ENCODE measurements at places on chromosomes 3 and 15.

DNA sequence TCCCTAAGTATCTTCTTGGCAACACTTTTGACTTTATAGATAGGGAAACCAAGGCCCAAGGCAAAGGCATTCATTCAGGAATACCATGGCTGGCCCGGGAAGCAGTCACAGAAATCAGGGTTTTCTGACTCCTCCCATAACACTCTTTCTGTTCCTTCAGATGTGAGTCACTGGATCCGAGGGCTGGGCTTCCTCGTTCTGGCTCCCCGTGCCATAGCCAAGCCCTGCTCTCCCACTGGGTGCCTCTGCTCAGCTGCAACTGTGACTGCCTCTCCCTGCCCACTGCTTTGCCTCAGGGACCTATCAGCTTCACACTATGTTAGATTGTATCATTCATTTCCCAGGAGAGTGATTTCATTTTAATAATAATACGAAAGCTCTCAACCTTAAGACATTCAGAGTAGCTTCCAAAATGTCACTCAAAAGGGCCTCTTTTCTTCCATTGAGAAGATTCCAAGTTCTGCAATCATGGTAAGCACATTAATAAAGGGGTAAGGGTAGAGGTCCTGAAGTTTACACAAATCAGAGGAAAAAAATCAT is 50.2 kb downstream of the GABRB3 start:
- no peak for DNase-seq

DNA sequence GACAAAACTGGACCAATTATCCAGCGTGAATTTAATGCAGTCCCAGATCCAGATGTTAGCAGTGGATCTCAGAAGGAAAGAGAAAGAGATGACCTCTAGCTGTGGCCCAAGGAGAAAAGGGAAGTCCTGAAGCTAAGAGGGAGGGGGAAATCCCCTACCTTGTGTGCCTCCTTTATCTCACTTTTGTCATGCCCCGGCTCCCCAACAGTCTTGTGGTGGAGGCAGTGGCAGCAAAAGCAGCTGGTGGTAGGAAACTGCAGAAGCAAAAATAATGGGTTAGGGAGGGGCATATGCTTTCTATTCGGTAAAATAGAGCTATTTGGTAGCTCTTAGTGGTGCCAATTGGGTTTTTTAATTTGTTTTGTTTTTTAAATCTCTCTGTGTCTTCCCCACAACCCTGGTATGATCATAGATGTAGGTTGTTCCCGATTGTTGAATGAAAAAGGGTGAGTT is 56.5 kb downstream of the MCTP2 start:
- DNase-seq = no peak

GRCh38 chr15:70699890-70700289 is 63.5 kb downstream of the UACA start:
- DNase-seq = no peak

- no peak for DNase-seq
Observed at GRCh38 chr3:72629191-72629631, 219.0 kb downstream of the SHQ1 start.

GRCh38 chr3:46915297-46915822 is 37.8 kb downstream of the PTH1R start:
- DNase-seq = no peak

- no peak for DNase-seq
Observed at GRCh38 chr15:63023351-63023945, 19.1 kb upstream of the TPM1 start.

DNA sequence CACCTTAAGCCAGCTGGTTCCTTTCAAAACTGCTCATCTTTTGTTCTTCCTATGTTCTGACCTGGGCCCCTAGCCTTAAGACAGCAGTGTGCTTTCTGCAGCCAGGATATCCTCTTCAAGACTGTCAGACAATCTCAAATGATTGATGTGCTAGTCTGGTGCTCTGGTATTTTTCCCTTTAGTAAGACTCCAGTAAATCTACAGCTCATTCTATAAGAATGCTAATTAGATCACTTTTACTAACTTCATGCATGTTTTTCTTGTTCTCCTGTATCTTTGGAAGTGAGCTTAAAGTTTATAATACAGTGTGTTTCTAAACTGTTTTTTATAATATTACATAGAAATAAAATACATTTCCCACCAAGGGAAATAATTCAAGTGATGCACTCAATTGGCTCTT is 220.9 kb upstream of the NANOGP8 start:
- DNase-seq = no peak

DNA sequence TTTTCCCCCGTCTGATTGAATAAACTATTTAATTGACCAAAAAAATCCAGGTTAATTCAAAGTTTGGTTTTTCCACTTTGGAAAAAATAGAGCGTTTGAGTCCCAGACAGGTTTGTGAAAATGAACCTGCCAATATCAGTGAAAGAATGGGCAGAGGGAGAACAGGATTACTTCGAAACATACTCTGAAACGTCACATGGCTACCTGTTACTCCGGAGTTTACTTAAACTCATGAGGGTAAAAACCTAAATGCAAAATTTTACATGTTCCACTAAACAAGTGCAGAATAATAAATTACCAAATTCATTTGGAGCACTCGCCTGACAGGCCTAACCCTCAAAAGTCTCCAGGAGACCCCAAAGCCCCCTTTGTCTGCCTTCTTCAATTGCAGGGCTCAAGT is 419.9 kb downstream of the MECOM start:
- no peak for DNase-seq

DNA sequence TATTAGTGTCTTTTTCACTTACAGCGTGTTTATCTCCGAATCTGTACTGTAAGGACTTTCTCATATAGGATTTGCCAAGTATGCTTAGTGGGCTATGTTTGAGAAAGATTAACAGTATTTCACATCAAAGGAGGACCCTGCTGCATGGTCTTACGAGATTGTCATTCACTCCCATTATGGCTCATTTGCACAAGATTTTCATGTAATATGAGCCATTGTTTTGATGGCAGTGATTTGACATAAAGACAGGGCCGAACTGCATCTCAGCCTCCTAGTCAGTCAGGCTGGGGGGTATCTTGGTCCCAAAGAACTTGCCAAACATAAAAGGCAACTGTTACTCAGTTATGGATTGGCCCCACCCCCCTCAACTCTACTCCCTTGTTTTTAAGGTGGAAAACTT is 205.9 kb downstream of the ZIC1 start:
- no peak for DNase-seq

DNA sequence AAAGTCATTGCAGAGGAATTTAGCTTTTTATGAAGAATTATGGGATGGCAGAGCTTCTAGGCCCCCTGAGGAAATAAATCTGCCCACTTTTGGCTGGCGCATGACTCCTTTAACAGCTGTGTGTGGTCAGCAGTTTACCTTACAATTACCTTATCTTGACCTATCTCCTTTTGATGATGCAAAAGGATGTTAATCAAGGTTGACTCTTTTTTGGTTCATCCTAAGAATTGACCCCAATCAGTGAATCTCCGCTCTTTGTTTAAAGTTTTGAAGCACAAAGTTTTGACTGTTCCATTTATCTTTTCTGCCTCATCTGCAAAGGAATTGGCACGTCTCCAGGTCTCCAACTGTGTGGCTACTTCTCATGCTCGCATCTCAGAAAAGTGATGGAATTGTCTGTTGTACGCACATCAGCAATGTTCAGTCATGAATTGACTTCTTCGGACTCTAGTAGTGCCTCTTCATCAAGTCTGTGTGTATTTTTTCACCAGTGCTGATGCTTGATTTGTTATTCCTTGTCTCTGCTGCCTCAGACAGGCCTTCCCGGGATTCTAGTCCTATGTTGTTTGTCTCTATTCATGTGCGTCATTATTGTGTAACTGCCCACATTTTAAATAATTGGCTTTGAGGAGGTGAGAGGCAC is 196.2 kb upstream of the CFAP20DC start:
- DNase-seq = no peak

DNA sequence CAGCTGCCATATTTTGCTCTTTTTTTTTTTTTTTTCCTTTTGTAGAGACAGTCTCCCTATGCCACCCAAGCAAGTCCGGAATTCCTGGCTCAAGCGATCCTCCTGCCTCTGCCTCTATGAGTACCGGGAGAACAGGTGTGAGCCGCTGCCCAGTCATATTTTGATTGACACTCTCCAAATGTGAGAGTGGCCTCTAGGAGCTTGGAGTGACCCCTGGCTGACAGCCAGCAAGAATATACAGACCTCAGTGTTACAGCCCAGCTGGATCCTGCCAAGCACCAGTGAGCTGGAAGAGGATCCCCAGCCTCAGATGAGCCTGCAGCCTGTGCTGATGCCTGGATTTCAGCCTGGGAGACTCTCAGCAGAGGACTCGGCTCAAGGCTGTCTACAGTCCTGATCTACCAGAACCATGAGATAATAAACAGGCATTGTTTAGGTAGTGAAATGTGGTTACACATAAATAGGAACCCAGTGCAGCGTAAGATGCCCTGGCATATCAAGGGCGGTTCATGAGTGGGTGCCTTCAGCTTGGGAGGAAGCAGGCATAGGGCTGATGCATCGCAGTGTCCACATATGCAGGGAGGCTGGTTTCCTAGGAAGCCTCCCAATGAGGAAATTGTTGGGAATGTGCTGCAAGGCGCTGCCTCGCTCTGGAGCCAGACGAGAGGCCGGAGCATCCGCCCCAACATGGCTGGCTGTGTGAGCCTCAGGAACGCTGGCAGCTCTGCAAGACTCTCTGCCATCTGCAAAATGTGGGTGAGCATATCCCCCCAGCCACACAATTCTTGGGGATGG is 38.9 kb upstream of the ATP10A start:
- DNase-seq = no peak

- no peak for DNase-seq
Observed at GRCh38 chr15:89095556-89095955, 7.3 kb downstream of the ABHD2 start.

DNA sequence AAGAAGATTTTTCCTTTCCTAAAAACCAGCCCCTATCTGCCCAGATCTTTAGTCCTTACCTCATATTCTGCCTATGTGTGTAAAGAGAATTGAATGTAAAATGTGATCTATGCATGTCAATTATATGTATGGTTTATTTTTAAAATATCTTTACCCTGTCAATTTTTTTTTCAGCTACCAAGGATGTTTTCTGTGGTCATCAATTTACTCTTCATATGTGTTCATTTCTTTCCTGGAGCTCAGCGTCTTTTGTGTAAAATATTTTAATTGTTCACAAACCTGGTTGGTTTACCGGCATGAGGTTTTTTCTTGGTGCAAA is 1.7 kb upstream of the NR2F2 start:
- no peak for DNase-seq

GRCh38 chr3:39376959-39377634 is 6.1 kb upstream of the SLC25A38 start:
- DNase-seq = no peak

DNA sequence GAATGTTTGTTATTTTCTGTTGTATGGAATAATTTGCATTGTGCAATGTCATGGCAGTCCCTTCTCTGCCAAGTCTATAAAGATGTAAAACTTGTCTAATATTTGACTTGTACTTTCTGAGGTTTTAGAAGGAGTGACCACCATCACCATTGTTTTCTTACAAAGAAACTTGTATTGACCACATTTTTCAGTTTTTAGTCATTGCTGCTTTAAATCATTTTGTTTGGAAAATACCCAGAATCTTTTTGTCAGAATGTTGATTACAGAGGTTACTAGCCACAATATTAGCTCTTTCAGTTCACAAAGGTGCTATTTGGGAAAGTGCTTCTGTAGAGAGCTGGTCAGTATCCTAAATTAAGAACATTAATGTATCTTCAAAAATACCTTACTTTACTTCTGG is 532.4 kb upstream of the GBE1 start:
- DNase-seq = no peak

DNA sequence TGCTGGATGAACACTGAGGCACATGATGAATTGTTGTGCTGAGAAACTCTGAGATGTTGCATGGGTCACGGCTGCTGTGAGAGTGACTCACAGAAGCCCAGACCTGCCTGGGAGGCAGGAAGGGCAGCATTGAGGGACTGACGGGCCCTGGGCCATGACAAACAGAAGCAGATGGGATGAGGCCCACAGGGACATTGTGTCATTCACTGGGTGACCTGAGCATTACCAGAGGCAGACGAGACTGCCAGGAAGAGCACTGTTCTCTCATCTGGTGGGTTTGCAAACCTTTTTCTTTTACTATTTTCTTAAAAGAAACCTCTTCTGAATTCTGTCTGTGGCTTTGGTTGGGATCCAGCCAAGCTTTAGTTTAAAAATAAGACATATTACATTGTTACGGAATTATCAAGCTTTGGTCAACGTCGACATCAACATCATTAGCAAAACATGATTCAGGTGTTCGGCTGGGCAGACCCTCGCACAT is 67.8 kb downstream of the BDH1 start:
- no peak for DNase-seq

- DNase-seq = no peak
Observed at GRCh38 chr3:79005084-79005483, 762.7 kb downstream of the ROBO1 start.

DNA sequence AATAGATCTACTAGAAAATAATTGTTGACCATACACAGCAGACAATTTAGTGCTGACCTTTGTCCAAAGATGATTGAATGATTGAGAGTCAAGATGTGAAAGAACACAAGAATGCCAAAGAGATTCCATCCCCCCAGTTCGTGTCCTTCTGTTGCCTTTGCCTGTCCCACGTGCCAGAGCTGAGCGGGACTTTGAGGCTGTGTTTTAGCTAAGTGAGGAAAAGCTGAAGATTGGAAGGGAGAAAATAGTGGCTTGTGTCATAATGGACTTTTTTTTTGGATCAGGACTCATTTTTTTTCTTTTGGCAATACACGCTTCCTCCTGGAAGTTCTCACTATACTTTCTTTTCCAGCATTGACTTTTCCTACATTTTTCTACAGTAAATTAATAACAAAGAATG is 206.6 kb upstream of the MDFIC2 start:
- DNase-seq = no peak

DNA sequence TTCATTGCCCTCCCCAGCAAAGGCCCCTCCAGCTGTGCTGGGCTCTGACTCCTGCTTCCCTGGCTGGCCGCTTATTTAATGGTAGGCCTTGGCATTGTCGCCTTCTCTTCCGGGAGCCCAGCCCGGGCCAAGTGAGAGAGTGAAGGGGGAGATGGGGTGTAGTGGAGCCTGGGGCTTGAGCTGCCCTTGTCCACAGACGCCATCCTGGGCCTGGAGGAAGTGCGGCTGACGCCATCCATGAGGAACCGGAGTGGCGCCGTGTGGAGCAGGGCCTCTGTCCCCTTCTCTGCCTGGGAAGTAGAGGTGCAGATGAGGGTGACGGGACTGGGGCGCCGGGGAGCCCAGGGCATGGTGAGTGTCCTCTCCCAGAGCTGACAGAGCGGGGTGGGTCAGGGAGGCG is 3.3 kb downstream of the LMAN1L start:
- no peak for DNase-seq

DNA sequence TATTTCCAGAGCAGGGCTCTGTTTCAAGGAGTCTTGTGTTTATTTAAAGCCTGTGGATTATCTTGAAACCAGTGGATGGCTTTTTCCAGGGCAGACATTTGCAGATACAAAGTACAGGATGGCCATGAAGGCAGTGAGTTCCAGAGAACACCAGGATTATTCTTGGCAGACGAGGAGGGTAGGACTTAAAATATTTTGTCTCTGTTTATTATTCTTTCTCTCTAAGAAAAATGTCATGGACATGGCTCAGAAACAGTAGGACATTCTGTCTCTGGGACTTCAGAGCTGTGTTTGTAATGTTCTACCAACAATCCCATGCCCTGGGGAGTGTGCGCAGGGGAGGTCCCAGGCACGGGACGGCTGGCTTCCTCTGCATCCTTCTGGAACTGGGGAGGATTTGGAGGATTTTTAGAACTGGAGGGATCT is 125.9 kb downstream of the ATP10A start:
- no peak for DNase-seq
